Muscle of back (tissue), 13 donors: ENCODE measurements at places on chromosomes 5 and 9. TPM values are rescaled to one million over a fixed set of nuclear protein-coding genes. Genes with fewer than 3 reads are reported as not detected.

GRCh38 chr5:6370580-6370979, 7.8 kb downstream of the MED10 start:
- no peak for DNase-seq

- peak; percentile 31 for DNase-seq
Measured at GRCh38 chr5:172834415-172835289, 601 bp downstream of the ERGIC1 start.

- DNase-seq = peak; percentile 40
Measured at GRCh38 chr5:158943057-158943456, 156.7 kb downstream of the EBF1 start.

- no peak for DNase-seq
Measured at GRCh38 chr5:131539251-131539650, 95.8 kb downstream of the RAPGEF6 start.

DNA sequence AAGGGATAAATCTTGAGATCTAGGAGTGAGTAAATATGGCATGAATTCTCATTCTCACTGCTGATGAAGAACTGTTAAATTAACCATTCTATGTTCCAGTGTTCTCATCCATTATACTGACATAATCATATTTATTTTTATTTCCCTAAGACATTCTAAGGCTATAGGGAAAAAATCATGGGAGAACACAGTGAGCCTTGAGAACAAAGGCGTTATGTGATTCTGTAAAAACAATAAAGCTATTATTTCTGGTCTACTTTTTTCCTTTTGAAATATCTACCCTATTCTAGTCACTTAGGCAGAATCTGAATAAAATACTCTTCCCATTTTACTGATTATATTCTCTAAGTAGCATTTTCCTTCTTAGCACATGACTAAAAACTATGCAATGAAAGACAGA, 155.7 kb upstream of the ADAMTS16 start:
- no peak for DNase-seq

DNA sequence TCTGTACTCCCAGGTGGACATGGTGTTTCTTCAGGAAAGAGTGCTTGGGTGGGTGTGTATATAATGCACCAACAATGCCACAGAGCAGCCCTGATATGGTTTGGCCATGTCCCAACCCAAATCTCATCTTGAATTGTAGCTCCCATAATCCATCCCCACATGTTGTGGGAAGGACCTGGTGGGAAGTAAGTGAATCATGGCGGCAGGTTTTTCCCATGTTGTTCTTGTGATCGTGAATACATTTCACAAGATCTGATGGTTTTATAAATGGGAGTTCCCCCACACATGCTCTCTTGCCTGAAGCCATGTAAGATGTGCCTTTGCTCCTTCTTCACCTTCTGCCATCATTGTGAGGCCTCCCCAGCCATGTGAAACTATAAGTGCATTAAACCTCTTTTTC, 158.5 kb downstream of the NR3C1 start:
- no peak for DNase-seq

GRCh38 chr5:140547508-140548299, at the start of gene EIF4EBP3:
Gene EIF4EBP3 (plus strand): TSS chr5:140547662. CDS start chr5:140547738, 76 bp downstream.
- DNase-seq = peak; percentile 99

DNA sequence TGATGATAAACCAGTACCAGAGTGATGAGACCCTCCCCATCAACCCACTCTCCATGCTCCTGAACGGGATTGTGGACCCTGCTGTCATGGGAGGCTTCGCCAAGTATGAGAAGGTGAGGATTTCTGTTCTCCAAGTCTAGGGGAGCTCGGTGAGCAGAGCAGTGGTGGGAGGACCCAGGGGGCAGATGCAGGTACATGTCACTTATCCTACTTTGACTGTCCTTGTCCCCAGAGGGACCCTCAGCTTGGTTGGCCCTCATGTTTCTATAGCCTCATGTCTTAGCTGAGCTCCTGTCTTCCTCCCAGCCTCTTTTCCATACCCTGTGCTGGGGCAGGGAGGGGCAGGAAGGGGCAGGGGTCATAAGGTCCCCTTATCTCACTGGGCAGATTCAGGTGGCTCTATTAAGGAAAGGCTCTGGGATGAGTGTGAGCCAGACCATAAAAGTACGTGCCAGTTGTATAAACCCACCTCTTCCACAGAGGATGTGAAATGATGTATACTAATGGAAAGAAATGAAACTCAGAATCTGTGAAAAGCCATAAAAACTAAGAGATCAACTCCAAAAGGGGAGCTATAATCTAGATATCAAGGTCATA, 38.0 kb upstream of the FOXI1 start:
- DNase-seq = no peak

The LCN10 gene
- 8.4 TPM for polyA plus RNA-seq

The FAM221B gene
- not detected for polyA plus RNA-seq

The PLPPR1 gene
- polyA plus RNA-seq = 6.7 TPM

The SMC2 gene
- polyA plus RNA-seq = 25.2 TPM
